ENCODE measurements at places on chromosomes 11 and 22. TPM values are rescaled to one million over a fixed set of nuclear protein-coding genes. Genes with fewer than 3 reads are reported as not detected.

The TNNI2 gene
- not detected for total RNA-seq

The MRPL17 gene
- 66.5 TPM for total RNA-seq

The YIF1A gene
- 167 TPM for total RNA-seq

The ASCC2 gene
- 38.6 TPM for total RNA-seq

The KCNK4 gene
- not detected for total RNA-seq

The OR2D2 gene
- 0.78 TPM for total RNA-seq

The CELF1 gene
- 80.5 TPM for total RNA-seq

All from subcutaneous preadipocyte (primary cell).